ENCODE measurements at places on chromosomes 1 and 21.

- ATAC-seq: no peak
Observed at GRCh38 chr1:106072909-106073600, 983.4 kb upstream of the PRMT6 start.

DNA sequence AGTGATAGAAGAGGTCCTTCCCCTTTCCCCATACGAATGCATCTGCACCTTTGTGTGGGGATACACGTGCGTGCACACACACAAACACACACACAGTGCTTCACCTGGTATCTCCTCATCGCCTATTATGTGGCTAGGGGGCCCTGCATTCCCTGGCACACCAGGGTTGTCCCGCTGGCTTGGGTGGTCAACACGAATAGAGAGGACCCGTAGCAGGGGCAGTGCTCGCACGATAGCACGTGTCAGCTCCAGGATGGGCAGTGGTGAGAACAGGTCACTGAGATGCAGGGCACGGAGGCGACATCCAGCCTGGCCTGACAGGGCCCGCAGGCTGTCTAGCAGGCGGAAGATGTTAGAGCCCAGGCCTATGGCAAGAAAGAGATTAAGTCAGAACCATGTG, 22.4 kb downstream of the LRRC41 start:
- no peak for ATAC-seq

DNA sequence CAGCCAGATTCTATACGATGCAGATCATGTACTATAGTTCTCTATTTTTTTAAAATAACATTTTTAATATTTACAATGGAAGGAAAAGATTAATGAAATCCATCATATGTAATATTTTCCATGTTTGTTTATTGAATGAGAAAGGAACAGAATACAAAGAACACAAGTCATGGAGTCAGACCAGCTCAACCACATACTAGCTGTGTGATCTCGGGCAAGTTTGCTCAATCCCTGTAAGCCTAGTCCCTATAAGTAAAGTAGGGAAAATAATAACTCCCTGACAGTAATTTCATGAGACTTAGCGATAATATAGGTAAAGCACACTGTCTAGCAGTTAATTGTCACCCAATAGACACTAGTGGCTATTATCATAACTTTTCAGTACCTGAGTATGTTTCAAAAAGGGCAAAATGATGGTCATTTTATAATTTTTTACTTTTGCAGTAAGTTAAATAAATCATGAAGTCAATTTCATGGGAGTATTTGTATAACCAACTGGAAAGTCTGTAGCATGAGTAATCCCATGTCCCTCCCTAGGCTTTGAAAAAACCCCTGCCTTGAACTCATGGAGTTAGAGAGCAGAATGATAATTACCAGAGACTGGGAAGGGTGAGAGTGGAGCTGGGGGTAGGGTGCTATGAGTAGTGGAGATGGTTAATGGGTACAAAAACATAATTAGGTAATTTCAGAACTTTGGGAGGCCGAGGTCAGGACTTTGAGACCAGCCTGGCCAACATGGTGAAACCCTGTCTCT, 37.0 kb upstream of the EPS15 start:
- ATAC-seq: no peak

DNA sequence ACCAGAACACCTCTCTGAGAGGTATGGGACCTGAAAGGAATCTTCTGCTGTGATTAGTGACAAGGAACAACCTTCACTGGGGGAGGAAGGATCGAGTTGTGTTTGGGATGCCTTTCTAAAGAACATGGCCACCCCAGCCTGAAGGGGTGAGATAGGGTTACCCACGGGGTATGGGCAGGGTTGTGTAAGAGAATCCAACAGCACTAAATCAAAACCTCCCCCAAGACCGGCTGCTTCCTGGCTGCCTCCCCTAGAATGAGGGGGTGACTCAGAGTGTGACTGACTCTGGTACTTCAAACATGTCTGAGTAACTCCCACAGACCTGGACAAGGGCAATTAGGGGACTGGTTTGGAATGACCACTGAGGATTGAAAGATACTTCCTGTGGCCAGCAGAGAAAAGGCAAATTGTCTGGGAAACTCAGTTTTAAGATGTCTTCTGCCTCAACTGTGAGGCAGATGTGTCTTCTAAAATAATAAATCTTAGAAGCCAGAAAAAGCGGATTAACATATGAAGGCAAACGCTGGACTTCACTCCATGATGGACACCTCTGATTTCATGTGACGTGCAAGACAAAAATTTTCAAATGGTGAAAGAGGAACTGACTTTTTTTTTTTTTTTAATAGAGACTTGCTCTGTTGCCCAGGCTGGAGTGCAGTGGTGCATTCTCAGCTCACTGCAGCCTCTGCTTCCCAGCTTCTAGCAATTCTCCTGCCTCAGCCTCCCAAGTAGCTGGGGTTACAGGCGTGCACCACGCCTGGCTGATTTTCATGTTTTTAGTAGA, 6.7 kb upstream of the PTPN14 start:
- ATAC-seq: no peak

DNA sequence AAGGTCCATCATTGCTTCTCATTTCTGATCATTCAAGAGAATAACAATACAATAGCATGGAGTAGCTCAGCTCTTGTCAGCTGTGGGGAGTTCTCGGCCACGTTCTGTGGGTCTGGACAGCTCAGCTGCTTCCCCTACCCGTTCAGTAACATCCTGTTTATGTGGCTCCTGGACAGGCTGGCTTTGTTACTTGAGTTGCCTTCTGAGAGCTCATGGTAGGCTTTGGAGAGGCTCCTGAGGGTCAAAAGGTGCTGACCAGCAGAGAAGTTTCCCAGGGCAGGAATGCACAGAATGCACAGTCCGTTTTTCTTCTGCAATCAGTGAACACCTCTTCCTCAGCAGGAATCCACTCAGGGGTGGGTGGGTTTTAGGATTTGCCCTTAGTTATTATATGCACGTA, 36.0 kb downstream of the KAZN start:
- no peak for ATAC-seq

DNA sequence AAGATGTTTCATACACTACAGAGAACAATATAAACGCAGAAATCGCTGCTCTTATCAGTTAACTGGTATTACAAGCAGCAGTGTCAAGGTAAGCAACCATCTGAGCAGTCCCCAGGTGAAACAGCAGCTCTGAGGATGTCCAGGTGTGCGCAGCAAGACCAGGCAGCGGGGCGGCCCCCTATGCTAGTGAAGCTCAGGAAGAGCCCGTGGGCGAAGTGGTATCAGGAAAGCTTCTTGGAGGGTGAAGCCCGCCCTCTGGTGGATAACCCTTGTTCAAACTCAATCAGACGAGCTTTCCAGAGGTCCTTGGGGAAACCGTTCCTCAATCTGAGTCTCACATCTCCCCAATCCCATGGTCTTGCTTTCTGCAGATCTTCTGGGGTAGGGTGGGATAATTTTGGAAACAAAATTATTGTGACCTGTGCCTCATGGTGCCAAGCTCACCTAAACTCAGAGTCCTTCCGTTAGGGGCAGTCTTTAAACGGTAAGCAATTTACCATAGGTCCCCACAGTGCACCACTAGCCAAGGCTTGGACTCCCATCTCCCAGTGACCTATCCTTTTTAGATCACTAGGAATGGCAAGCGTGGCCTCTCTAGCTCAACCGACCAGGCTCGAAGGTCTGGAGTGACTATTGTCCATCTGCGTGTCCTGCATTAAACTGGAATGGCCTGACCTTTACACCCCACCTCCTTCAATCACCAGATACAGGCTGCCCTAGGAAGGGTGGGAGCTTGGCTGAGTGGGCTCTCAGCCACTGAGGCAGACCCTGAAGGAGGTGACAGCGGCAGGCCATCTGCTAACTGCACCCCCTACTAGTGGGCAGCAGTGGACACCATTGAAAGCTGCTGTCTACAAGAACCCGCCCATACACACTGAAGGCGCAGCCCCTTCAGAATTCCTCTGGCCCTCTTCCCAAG, 13.6 kb upstream of the FAM110D start:
- peak; percentile 67 for ATAC-seq

DNA sequence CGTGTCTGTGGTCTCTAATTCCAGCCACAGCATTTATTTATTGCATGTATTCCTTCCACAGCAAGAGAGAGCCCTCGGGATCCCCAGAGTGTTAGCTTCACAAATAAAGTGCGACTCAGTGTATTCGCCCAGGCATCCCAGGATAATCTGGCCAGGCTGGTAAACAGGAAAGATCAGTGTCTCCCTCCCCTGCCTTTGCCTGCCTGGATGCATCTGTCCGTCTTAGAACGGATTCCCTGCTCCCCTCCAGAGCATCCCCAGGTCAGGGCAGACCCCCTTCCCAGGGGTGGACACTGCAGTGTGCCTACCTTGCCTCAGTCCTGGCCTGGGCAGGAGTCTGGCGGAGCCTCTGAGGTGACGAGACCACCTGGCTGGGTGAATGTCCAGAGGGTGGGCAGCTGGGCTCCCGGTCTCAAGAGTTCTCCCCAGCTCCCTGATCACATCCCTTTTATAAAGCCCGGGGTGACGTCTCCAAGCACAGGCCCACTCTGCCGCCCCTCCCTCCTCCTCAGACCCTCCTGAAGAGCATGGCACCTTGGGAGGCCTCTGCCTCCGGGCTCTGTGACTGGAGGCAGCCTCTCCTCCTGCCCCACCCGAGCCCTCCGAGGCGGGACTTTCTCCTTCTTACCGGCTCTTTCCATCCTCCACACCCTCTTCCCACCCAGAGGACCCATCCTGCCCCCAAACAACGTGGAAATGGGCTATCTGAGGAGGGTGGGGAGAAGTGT, at the start of gene KISS1:
TSS of gene KISS1 (minus strand) at position 424 of the 728 bp plus-strand sequence. CDS start 3,615 bp downstream, outside the sequence.
- no peak for ATAC-seq

DNA sequence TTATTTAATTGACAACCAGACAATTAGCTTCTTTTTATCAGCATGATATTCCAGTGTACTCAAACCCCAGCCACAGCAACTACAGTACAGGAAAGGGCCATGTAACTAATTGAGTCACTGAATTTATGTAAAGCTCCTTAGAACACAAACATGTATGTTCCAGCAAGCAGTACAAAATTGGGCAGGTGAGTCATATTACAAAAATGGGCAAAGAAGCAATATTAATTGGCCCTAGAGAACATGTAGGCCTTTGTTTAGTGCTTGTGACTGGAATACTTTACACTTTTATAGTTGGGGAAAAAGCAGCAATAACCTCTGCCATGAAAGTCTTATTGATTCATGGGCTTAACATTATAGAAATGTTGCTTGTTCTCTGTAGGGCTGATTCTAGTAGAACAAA, 31.8 kb downstream of the CLEC20A start:
- ATAC-seq: no peak

DNA sequence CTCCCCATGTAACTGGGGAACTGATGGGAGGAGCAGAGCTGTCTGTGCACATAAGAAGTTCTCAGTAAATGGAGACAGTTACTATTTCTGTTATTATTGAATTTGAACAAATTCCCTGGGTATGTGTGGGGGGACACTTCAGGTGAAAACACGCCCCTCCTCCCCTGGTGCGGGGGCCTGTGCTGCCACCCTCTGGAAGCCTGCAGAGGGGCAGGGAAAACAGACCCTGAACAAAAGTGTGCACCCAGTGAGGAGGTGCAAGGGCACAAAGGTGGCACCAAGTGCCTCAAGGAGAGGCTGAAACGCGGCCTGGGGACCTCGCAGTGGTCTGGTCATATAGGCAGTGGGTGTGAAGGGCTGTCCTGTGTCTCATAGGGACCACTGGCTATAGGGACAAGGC, 18.2 kb upstream of the NADK start:
- ATAC-seq: no peak

DNA sequence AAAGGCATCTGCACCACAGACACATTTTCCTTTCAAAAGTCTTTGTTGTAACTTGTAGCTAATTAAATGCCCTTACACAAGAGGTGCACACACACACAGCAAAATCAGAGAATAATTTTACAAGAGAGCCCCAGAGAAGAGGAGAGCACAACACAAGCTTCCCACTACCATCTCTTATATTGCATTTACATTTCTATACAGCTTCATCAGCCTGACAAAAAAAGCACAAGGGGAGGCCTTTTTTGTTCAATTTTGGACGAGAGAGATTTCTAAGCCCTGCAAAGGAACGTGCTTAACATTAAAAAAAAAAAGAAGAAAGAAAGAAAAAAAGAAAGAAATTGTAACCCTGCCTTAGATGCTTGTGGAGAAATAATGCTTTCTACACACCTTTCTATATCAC, 17.1 kb upstream of the ESRRG start:
- ATAC-seq: no peak

GRCh38 chr1:1117469-1117831, 1.6 kb upstream of the C1orf159 start:
- no peak for ATAC-seq

- peak; percentile 12 for ATAC-seq
Observed at GRCh38 chr1:43934101-43934985, 742 bp downstream of the ARTN start.

DNA sequence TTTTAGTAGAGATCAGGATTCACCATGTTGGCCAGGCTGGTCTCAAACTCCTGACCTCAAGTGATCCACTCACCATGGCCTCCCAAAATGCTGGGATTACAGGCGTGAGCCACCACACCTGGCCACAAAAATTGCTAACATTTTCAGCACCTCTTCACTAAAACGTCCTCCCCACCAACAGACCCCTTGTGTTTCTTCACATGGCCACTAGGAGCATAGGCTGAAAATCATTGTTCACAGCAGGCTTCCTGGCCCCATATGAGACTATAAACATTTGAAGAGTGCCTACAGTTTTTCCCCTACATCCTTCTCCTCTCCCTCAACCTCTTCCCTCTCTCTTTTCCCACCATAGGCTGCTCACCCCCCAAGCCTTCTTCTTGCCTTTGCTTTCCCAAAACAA, 28.0 kb upstream of the SFPQ start:
- ATAC-seq: no peak

- ATAC-seq: no peak
Observed at GRCh38 chr1:114219172-114219868, 65.7 kb upstream of the SYT6 start.

DNA sequence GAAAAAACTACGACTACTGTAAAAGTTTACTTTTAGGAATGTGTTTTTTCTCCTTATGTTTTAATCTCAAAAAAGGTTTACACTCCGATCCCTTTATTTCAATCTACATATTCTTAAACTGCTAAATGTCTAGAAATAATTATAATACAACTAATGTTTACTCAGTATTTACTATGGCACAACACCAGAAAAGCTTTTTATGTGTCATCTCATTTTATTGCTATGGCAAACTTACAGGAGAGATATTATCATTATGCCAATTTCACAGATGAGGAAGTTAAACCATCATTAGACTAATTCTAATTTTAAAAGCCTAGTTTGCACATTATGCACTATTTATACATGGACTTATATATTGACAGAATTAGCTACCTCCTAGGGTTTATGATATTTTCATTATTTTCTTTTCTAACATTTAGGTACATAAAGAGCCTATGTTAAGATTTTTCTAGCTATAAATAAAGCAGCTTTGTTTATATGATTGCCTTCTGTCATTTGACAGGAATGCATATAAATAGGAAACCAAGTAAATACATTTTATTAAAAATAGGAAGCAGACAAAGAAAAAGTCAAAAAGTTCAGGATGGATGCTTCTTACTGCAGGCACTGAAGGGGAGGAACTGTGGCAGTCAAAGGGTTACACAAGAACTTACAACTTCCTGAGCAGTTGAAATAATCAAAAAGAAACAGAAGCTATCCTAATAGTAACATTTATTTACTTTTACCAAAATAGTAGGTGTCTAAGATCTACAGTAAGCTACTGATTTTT, 442.4 kb downstream of the LTN1 start:
- ATAC-seq: no peak
